RPMI7951 (cell line): ENCODE measurements at places on chromosomes 7 and 10. TPM values are rescaled to one million over a fixed set of nuclear protein-coding genes. Genes with fewer than 3 reads are reported as not detected.

GRCh38 chr10:77104459-77104980 lies 533.1 kb downstream of the KCNMA1 start:
- peak; percentile 97 for DNase-seq

- DNase-seq: peak; percentile 91
These were observed 25.4 kb upstream of the ANK3 start for GRCh38 chr10:60414877-60415585.

Gene EBLN1
- total RNA-seq: not detected in 2 replicates

DNA sequence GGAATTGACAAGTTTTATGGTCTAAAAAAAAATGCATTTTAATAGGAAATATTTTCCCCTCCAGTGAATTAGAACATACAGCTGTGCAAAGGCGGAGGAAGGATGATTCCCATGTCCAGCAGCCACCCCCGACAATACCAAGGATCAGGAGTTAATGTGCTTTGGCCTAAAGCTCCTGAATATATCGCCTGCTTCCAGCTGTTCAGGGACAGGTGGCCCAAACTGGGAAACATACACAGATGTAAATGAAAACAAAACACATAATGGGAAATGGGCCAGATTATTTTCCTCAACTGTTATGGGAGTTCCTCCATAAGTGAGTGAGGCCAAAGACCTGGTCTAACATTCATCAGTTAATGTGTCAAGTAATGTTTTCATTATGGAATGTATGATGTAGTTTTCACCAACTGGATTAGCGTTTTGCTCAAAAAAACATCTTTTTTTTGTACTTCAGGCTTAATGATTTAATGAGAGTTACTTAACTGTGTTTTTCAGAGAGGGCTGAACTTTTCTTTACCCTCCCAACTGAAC lies 55.1 kb upstream of the LAMB1 start:
- no peak for DNase-seq

DNA sequence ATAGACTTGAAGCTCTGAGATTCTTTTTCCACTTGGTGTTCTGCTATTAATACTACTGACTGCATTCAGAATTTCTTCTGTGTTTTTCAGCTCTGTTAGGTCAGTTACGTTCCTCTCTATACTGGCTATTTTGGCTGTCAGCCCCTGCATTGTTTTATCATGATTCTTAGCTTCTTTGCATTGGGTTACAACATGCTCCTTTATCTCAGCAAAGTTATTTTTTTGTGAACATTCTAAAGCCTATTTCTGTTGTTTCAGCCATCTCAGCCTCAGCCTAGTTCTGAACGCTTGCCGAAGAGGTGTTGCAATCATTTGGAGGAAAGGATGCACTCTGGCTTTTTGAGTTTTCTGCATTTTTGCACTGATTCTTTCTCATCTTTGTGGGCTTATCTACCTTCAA lies 201.5 kb upstream of the GNAI1 start:
- DNase-seq: no peak

GRCh38 chr10:71323407-71323806 lies 4.3 kb downstream of the SLC29A3 start:
- peak; percentile 20 for DNase-seq

- DNase-seq: peak; percentile 34
These were observed 18.6 kb downstream of the OCM2 start for GRCh38 chr7:97971120-97971989.

DNA sequence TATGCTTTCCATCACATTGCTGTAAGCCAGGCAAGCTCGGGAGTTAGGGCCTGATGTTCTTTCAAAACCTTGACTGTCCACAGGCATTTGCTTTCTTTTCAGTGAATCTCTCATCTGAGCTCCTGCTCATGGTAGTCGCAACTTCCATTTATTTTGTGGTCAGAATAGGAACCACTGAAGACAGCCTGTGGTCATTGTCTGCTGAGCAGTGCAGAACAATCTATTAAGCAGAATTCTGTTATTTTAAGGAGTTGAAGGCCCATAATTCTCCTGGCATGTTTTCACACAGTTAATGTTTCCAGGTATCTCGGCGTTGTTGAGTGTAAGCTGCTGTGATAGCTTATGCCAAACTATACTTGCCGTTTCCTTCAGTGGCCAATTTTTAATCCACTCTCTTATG lies 491.1 kb upstream of the AKR1E2 start:
- DNase-seq: peak; percentile 55

Gene GTF2I
- 94.8 and 99.7 TPM in 2 replicates for total RNA-seq

DNA sequence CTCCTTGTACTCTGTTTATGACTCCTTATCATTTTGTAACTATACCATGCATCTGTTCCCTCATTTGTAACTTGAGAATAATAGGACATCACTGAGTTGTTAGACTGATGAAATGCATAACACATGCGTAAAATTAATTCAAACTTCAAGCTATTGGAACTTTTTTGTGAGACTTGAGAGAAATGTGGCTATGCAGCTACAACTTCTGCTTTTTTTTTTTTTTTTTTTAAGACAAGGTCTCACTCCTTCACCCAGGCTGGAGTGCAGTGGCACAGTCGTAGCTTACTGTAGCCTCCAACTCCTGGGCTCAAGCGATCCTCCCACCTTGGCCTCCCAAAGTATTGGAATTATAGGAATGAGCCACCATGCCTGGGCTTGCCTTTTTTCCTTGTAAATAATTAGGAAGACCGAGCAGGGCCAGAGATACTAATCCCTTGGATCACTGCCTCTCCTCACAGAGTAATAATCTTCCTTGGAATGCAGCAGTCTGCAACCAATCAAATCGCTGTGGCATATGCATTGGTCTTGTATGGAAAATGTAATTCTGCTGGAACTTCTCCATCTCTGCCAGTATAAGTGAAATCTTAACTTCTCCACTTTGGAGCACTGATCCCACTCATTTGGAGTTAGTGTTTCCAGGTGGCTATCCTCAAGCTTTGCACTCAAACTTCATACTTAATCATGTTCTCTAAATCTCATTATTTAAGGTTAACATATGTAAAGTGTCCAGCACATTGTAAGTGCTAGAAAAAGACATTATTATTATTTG lies 2.0 kb upstream of the PANK1 start:
- no peak for DNase-seq

DNA sequence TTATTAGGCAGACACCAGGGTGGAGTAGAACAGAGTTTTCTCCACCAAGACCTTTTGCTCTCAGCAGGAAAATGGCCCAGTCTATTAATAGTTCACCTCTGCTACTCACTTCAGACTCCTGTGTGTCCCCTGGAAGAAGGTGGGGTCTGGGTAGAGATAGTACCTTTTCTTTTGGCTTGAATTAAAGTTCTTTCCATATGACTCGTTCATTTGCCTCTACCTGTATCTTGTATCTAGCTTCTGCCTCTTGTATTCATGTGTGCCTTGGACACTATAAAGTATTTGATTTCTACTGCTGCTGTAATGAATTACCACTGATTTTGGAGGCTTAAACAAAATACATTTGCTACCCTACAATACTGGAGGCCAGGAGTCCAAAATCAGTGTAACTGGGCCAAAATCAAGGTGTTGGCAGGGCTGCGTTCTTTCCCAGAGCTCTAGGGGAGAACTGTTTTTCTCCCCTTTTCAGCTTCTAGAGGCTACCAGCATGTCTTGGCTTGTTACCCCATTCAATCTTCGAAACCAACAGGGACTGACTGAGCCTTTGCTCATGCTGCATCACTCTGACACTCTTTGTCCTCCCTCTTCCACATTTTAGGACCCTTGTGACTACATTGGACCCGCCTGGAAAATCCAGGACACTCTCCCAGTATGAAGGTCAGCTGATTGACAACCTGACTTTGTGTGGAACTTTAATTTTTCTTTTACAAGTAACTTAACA lies 155.6 kb upstream of the PRSS58 start:
- no peak for DNase-seq
